Stromal cell of bone marrow (primary cell): ENCODE measurements at places on chromosomes 1 and 21.

DNA sequence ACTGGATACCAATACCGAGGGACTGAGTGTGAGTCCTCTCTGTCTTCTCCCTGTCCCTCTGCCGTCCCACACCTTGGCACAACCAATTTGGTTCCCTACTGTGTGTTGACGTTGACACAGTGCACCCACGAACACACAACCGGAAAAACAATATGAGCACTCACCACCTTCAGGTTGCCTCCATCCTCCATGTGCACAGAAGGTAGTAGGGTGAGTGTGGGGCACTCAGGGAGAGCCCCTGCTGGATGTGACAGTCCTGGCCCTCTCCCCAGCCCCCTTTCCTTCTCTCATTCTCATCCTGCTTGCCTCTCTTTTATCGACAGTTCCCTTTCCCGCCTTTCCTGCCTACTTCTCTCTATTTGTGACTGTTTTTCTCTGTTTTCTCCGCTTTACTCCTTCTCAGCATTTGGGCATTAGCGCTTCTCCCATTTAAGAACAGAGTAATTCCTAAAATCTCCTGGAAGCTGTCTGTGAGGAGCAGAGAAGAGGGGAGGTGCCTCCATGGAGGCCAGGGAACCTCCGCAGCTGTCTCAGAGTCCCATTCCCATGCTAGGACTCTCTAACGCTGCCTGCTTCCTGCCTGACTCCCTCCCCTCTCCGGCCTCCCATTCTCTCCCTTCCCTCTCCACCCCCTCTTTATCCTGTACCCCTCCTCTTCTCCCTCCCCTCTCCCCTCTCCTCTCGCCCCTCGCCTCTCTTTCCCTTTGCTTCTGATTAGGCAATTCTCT is 16.4 kb downstream of the CADM3 start:
- no peak for DNase-seq

DNA sequence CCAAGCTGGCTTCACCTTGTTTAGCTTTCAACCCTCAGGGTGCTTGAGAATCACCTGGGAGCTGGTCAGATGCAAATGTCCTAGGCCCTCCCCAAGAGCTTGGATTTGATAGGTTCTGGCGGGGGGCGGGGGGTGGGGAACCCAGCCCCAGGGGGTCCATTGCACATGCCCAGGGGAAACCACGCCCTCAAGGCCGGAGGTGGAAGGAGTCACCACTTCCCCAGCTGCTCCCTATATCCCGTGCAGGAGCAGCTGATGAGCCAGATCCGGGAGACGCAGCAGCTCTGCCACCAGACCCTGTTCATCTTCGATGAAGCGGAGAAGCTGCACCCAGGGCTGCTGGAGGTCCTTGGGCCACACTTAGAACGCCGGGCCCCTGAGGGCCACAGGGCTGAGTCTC is 5.8 kb downstream of the TOR3A start:
- no peak for DNase-seq

DNA sequence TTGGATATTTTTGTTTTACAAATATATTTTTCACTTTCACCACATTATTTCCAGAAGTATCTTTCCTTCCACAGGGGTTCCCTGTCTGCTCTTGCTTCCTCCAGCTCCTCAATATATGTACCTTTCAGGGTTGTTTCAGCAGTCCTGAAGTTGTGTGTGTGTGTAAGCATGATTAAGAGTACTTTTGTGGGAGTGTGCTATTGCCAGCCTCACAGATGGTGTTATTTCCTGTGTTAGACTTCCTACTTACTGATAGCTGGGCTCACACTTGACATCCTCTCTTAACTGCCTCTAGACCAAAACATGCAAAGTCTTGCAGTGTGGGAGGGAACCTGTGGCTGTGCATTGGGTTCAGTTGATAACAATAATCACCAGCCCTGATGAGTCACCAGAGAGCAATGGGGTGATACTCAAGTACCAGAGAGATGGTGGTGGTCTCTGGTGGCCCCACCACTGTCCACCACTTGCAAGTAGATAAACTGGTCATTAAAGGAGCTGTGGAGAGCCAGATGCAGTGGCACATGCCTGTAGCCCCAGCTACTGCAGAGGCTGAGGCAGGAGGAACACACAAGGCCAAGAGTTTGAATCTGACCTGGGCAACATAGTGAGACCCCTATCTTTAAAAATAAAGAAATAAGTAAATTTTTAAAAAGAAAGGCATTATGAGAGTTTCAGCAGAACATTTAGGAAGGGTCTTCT is 126.7 kb downstream of the NR5A2 start:
- DNase-seq, result no peak

DNA sequence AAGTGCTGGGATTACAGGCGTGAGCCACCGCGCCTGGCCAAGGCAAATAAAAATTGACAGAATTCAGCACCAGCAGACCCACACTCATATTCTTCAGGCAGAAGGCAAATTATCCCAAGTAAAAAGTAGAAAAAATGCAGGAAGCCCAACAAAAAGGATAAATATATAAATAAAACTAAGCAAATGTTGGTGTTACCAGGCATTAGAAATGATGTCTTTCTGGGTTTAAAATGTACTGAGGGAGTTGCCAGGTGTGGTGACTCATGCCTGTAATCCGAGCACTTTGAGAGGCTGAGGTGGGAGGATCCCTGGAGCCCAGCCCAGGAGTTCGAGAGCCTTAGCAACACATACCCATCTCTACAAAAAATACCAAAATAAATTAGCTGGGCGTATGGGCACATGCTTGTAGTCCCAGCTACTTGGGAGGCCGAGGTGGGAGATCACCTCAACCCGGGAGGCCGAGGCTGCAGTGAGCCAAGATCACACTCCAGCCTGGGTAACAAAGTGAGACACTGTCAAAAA is 6.3 kb downstream of the INTS11 start:
- peak; percentile 93 for DNase-seq

DNA sequence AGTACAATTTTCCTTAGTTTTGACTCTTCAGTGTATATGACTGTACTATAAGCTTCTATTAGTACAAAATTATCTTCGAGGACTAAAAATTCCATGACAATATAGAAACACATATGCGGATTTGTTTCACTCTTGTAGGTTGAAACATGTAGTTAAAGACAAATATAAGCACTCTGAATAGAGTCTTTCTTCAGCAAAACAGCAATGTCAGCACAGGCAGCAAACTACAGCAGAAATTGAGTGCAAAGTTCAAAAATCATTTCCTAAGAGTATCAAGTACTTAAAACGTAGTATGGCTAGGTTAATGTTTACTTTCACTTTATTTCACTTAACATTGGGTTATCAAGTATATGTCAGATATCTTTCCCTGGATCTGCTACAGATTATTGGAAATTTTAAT is 106.7 kb downstream of the FAF1 start:
- no peak for DNase-seq

DNA sequence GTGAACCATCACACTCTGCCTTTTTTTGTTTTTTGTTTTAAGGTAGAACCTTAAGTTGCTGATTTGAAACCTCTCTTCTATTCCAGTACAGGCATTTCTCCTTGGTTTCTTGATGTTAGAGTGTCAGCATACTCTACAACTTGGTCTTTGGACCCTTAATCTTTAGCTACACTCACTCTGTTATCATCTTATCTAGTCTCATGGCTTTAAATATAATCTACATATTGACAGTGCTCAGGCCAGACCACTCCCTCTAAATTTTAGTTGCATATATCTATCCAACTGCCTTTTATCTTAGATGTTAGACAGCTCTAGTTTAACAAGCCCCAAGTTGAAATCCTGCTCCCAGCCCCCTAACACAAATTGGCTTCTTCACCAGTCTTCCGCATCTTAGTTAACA is 22.1 kb downstream of the NME7 start:
- no peak for DNase-seq

GRCh38 chr1:10951961-10952360 is 60.5 kb upstream of the TARDBP start:
- no peak for DNase-seq

GRCh38 chr21:35280231-35280630 is 231.1 kb upstream of the RUNX1 start:
- DNase-seq, result no peak
